Occipital lobe (tissue), 3 donors: ENCODE measurements at places on chromosomes 7 and 10.

DNA sequence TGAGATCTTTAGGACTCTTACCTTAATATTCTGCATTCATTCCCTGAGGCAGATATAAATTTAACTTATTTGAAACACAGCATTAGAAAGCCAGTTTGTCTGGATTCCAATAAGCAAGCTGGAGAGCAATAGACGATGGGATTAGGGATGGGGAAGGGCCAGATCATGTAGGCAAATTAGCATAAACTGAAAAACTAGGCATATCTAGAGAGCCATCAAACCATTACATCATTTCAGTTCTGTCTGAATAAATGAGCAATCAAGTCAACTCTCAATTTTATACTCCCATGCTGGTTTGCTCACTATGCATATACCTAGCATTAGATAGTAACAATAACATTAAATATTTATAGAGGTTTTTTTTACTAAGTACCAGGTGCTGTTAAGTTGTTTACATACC, 583.6 kb upstream of the LRRN3 start:
- no peak for DNase-seq

- DNase-seq, result peak; percentile 54
Measured at GRCh38 chr10:73591935-73592699, 975 bp upstream of the USP54 start.

DNA sequence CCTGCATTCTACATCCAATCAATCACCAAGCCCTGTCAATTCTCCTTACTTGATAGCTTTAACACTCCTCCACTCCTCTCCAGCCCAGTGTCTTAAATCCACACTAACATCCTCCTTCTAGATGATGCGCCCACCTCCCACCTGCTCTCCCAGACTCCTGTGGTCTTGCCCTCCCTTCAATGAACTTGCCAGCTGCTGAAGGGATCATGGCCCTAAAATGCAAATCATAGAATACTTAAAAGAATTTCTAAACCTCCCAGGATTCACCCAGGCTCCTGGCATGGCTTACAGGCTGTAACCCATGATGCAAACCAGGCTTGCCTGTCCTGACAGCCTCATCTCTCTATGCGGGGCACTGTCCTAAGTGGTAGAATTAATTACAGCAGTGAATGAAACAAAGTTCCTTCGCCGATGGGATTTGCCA, 43.6 kb downstream of the SYPL1 start:
- DNase-seq, result no peak

DNA sequence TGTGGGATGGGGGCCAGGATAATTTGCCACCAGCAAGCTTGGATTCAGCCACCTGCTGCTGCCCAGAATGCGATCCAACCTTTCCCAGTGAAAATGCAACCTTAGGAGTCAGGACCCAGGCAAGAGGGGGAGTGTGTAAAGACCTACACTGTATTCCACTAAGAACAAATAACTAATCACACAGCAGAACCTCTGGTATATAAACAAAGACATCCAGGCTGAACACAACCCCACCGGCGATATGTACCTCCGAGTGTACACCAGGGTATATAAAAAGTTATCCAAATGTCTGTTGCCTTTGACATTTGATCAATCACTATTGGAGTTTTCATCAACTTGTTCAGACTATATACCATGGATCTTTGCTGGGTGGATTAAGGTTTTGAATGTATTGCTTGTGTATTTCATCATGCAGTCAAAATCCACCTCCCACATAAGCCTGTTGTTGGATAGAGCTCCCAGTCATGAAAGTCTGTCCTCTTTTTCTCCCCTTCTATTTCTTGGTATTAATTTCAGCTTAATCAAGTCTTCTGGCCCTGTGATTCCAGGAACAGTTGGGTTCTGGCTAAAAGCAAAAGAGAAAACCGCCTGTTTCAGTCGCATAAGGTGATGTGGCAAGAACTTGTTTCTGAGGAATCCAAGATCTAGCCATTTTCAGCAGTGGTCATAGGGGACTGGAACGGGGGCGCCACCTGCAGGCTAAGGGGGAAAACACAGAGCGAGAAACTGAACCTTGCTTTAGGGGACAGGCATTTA, 290.7 kb downstream of the CCDC3 start:
- DNase-seq, result peak; percentile 50

DNA sequence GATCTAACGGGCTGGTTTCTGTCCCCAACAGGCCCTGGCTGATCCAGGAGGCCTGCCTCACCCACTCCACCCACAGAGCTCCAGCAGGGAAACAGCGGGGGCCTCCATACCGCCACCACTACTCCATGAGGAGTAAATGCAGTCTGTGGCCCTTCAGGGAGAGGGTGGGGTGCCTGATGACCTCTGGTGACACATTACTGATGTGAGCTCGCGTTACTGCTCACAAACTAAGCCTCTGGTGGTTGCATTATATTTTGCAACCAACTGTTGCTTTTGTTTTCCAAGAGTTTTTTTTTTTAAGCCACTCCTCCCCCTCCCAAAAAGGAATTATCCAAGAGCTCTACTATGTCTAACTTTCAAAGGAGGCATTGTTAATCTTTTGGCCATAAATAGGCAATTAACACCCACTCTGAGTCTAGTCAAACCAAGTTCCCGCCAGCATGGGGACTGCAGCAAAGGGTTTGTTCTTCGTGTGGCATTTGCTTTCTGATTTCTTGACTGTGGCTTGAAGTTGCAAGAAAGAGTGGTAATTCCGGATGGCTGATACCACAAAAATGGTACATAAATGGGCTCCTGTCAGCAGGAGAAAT, 72.6 kb downstream of the FAM53B start:
- DNase-seq, result peak; percentile 75

DNA sequence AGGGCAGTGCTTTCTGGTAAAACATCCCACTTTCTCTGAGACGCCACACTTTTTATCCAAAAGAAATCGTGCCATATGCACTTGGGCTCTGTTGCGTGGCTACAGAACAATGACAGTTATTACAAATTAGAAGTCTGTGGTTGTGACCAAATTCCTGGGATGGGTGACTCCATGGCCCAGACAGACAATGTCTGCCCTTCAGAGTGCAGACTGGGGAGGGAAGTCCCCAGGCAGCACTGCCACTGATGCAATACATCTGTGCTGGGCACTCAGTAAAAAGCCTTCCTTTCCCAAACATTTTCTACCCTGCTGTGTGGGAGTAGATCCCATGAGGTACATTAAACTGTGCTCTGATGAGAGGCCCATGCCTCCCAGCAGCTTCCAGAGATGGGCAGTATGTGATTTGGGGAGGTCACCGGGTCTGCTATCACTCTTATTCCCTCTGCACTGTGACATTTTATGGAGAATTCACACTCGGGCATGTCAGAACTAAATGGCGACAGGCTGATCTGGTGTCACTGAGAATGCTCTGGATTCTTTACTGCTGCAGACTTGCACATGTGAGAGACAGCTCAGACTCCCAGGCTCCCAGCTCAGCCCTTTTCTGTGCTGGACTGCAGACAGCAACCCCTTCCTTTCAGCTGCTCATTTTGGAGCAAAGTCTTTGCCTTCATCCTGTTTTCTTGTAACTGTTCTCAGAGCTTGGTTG, 243.5 kb upstream of the ZNF32 start:
- no peak for DNase-seq

- no peak for DNase-seq
Measured at GRCh38 chr10:30247704-30248103, 101.4 kb downstream of the MTPAP start.

- no peak for DNase-seq
Measured at GRCh38 chr10:95236068-95236903, 42.2 kb downstream of the ACSM6 start.
